Germinal center (tissue), 1 donor: ENCODE measurements at places on chromosomes 7 and 10.

DNA sequence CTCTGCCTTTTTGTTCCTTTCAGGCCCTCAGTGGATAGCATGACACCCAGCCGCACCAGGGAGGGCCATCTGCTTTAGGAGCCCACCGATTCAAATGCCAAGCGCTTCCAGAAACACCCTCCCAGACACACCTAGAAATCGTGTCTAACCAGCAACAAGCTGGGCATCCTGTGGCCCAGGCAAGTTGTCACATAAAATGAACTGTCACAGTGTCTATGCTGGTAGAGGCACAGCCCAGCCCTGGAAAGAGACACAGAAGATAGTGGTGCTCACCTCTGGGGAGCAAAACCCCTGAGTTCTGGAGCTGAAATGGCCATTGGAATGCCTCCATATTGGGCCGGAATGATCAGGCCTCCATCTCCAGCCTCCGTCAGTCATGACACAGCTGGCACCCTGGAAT is 38.9 kb downstream of the ECHDC3 start:
- no peak for DNase-seq

- no peak for DNase-seq
Measured at GRCh38 chr7:121158665-121159064, 170.1 kb upstream of the WNT16 start.

DNA sequence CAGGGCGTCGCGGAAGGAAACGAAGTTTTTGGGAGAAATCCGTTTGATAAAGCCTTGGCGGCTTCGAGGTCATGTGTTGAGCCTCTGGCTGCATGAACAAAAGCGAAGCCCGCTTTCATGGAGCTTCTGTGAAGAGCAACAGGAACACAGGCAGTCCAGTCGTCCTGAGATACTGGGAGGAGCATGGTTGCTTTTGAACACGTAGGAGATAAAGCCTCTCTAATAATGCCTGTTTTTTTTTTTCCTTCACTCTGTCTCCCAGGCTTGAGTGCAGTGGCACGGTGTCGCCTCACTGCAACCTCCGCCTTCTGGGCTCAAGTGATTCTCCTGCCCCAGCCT is 473 bp upstream of the ZNF32 start:
- no peak for DNase-seq

DNA sequence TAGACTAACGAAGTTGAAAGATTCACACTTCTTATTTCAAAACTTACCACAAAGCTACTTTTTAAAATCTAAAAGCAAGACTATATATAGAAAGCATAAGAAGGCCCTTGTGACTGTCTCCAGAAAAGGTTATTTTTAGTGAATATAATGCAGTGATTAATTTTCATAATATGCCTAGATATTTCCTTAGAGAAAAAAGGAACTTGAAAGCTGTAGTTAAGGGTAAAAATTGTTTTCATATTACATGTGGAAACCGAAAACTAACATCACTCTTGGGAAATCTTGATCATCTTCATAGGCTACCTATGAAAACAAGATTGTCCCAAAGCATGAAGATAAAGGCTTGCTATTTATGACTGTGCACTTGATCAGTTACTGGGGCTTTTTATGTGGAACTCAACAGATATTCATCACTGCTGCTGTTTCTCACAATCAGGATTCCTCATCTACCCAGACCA is 223.2 kb downstream of the SH2D4B start:
- DNase-seq = no peak

GRCh38 chr7:150376560-150376959 is 2.6 kb upstream of the ZNF775 start:
- DNase-seq = no peak

DNA sequence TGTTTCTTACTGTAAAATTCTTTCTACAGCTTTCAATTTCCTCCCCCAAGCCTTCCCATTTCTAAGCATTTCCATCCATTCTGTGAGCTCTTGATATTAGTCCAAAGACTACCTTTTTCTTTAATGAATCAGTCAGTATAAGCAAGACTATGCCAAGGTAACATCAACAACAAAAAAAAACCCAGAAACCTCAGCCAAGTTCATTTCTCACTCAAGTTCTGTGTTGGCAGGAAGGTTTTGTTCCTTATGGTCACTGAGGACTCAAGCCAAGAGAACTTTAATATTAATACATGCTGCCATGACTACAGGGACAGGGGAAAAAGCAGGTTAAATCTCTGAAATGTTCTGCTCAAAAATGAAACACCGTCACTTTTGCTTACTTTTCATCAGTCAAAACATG is 621.2 kb upstream of the NRP1 start:
- DNase-seq = no peak

DNA sequence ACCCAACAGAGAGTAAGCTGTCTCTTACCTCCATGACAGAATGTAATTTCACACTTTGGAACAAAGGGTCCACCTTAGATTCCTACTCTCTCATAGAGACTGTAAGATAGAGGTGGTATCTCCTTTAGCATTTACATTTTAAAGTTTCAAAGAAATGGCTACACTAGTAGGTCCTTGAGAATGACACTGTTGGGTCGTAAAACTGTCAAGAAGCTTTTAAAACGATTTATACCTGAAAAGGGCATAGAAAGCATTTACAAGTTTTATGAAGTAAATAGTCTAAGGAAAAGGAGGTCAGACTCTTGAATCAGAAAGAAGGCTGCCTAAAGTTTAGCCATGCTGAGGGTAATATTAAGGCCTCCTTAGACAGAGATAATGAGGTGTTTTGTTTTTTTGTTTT is 1212.4 kb upstream of the PHF14 start:
- DNase-seq = no peak

- peak; percentile 24 for DNase-seq
Measured at GRCh38 chr10:33772370-33773252, 438.1 kb upstream of the NRP1 start.

- DNase-seq = no peak
Measured at GRCh38 chr7:106094780-106095179, 17.3 kb downstream of the SYPL1 start.

DNA sequence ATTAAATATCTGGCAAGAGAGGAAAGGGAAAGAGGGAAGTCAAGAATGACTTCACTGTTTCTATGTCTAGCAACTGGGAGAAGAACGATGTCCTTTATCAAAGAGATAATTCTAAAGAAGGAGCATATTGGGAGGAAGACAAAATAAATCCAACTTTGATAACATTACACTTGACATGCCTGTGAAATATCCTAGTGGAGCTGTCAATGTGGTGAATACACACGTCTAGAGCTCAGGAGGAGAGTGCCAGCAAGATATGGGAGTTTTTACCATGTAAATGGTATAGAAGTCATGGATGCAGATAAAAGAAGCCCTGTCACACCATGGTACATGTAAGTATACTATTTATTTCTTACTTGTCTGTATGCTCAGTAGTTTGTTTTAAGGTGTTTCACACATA is 356.7 kb downstream of the HPSE2 start:
- DNase-seq = no peak

GRCh38 chr7:75969182-75969581 is 25.2 kb downstream of the TMEM120A start:
- no peak for DNase-seq

GRCh38 chr7:99126921-99127553 is 16.9 kb downstream of the SMURF1 start:
- DNase-seq = no peak

DNA sequence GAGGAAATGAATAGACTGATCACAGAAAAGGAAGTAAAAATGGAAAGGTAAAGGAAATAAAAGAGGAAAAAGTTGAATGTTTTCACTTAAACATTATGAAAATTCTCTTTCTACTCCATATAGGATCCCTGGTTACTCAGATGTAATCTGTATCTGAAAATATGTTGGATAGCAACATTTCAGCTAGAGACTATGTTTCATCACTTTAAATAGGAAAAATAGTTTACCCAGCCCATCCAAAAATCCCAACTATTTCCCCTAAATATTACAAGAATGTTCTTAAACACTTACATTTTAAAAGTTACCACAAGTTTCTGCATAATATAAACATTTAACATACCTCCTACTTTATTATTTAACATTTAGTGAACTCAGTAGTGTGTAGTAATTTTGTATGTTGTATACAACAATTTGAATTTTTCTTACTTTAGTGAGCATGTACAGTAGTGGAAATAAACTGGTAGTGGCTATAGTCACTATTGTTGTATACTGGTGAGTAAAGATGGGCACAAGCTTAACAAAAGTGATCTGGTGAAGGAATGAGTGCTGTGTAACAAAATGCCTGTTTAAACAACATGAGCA is 27.1 kb downstream of the SLF2 start:
- DNase-seq = no peak

DNA sequence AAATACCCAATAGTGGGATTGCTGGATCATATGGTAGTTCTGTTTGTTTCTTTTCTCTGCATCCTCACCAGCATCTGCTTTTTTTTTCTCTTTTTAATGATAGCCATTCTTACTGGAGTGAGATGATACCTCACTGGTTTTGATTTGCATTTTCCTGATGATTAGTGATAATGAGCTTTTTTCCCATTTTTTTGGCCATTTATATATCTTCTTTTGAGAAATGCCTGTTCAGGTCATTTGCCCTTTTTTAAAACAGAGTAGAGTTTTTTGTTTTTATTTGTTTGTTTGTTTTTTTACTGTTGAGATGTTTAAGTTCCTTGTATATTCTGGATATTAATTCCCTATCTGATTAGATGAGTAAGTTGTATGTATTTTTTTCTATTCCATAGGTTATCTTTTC is 205.8 kb upstream of the KAT6B start:
- DNase-seq = no peak

- DNase-seq = no peak
Measured at GRCh38 chr10:114876169-114876568, 54.6 kb downstream of the FHIP2A start.

- no peak for DNase-seq
Measured at GRCh38 chr10:71496927-71497762, 100.4 kb downstream of the CDH23 start.

DNA sequence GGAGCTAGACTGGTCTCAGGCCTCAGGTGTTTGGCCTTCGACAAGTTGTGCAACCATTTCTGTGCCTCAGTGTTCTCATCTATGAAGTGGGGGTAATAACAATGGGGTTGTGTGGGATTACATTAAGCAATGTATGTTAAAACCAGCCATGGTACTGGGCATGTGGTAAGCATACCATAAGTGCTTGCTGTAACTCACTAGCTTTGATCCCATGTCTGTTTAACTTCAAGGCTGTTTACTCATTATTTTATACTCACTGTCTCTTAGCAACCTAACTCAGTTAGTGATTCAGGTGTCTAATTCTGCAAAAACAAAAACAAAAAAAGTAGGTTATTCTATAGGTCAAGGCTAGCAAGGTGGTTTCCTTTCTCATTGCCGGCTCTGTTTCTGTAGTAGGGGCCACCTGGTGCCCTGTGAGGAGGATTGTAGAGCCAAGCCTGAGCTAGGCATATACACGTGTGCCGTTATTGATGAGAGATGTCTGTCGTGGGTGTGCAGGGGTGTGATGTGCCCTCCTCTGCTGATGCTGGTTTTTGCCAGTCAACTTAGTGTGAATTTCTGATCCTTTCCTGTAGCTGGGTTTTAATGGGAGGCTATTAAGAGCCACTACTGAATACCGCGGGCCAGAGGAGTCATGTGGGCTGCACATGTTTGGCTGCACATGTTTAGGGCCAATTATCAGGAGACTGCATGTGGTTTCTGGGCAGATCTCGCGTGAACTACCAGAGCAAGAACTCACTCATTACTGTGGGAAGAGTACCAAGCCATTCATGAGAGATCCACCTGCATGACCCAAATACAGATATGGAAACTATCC is 56.2 kb downstream of the EEPD1 start:
- DNase-seq = no peak

DNA sequence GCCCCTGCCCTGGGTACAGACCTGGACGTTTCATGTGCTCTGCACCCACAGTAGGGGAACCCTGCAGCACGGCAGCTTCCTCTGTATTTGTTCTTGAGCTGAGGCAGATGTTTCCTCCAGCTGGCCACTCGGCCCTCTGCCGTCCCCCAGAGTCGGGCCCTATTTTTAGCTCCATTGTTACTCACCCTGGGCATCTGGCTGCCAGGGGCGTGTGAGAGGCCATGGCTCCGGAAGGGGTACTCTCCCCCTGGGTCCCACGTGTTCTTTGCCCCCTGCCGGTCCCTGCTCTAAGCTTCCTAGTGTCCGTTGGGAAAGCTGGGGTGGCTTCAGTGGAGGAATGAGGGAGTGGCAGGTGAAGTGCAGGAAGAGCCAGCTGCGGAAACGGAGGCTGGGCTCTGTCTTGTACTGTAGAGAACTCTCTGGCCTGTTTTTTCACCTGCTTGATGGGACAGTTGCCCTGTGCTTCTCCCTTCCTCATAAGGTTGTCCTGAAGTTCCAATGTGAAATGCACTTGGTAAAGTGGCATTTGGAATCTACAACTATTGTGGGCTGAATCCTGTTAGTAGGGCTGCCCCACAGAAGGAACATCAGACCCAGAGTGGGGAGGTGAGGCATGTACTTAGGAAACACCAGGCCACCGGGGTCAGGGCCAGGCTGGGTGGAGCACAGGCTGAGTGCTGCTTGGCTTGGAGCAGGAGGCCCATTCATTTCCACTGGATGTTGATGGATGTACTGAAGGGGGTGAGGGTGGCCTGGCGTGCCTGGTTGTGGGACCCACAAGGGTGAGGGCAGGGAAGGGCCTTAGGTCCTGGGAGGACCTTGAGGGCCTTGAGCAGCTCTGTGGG is 30.6 kb downstream of the PALD1 start:
- DNase-seq = no peak

DNA sequence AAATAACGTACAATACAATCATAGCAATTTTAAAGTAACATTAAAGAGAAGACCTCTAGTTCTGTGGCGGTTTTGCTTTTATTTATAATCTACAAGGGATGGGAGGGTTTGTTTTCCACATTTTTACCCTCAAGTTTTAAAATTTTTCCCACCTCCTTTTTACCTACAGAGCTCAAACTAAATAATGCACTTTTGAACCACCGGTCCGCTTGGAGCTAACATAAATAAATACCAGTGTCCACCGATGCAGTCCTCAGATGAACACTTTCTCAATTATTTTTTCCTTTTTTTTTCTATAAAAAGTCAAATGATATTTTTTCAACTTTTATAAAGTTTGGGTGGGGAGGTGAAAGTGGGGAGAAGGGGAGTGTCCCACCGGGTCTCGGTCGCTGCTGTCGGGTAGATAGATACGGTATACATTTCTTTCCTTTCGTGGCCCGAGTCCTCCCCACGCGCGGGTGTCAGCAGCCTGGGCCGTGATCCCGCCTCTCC is 3.3 kb downstream of the ZNF503 start:
- no peak for DNase-seq

DNA sequence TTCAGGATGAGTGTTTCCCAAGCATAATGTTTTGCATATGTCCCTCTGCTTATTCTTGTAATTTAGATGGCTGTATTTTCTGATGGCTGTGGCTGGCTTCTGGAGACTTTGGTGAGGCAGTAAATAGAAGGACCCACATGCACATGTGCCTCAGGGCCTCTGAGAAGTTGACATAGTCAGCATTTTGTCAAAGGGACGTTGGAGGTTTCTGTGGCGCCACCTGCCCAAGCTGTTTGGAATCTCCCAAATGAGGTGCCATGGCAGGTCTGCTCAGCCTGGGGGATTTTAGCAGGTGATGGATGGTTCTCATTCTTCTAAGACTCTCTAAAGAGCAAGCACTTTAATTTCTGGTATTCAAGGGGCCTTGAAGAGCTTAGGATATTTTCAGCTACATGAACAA is 29.8 kb downstream of the C10orf120 start:
- DNase-seq = no peak
